ENCODE measurements at places on chromosomes 5 and 9.

- DNase-seq: no peak
These were observed 85.7 kb downstream of the PTPDC1 start for GRCh38 chr9:94169968-94170367.

- DNase-seq: no peak
These were observed 35.2 kb downstream of the MVB12B start for GRCh38 chr9:126361810-126362238.

DNA sequence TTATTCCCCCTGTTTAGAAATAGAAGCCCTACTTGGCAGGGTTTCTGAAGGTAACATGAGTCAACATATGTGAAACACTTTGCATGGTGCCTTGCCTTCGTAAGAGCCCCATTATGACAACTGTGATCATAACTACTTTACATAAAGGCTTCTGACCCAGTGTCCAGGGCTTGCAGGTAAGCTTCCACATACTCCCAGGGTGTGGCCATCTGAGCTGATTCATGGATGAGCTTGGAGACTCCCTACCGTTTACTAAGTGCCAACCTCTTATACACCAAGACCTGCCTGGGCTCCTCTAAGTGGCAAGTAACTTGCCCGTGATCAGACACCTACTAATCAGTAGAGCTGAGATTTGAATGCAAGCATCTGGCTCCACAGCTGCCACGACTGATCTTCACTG, 62.8 kb upstream of the C5orf58 start:
- no peak for DNase-seq

DNA sequence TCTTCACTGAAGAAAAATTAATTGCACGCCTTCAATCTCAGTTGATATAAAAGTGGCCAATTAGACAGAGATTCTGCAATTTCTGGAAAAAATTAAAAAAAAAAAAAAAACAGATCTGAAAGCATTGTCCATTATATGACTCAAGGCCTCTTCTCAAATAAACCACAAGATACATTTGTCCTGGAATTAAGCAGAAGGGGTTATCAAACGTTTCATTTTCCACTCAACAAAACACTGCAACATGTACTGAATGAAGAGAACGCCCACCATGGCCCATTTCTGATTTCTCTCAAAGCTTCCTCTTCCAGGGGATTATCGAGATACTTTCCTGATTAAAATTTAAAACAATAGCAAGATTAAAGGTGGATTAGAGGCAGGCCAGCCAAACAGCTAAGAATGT, 5.8 kb upstream of the PAPPA start:
- DNase-seq: no peak

GRCh38 chr5:171386861-171387344, 746 bp upstream of the NPM1 start:
- DNase-seq: no peak

GRCh38 chr5:148897842-148898241, 71.4 kb downstream of the ADRB2 start:
- no peak for DNase-seq

DNA sequence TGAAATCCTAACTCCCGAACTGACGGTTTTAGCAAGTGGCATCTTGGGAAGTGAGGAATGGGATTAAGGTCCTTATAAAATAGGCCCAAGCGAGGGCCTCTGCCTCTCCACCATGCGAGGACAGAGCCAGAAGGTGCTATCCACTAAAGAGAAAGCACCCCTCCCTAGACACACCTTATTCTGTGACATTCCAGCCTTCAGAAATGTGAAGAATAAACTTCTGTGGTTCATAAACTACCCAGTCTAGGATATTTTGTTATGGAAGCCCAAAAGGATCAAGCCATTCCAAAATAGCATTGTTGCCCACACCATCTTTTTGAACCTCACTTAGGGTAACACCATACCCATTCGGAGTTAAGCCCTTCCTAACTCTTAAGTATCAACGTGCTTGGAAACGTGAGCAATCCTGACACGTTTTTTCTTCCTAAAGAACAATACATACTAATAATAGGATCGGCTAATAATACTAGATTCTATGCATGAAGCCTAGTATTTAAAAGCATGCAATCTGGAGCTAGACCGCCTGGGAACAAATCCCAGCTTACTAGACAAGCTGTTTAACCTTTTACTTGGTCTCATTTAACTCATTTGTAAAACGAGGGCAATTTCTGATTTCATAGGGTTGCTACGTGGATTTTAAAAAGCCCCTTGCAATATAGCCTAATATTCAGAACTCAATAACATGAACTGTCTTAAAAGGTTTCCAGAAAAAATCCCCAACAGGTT, 1.1 kb upstream of the SMC2 start:
- DNase-seq: no peak

- DNase-seq: no peak
These were observed 36.2 kb downstream of the CDK7 start for GRCh38 chr5:69270840-69271239.

DNA sequence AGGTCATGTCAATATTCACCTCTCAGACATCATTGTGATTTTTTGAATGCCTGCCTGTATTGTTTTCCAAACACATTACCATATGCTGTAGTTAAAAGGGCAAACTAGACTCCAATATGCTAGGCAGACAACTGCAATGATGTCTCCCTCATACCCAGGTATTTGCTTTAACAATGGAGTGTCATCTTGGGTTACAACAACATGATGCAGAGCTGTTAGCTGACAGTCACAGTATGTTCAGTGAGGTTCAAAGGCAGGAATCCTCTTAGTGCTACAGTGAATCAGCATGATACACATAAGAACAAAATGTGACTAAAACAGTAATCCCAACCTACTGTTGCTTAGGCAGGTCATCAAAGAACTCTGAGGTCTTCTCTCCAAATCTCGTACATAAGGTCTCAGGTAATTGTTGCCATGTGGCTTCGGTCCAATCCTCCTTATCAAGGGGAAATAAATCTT, 24.0 kb downstream of the OR1J1 start:
- no peak for DNase-seq

DNA sequence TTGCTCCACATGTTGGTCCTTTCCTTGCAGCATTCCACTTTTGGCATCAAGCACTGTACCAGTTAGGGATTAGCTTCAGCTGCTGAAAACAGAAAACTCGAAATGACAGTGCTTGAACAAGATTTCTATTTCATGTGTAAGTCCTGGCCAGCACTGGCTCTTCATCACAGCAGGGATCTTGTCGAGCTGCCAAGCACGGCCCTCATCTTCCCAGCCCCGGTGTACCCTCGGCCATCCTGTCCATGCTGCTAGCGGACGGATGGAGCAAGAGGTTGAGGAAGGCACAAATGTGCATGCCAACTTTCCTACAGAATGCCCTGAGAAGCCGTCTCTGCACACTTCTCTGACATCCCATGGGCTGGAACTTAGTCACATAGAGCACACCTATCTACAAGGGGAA, 130.6 kb downstream of the TENT4A start:
- no peak for DNase-seq

DNA sequence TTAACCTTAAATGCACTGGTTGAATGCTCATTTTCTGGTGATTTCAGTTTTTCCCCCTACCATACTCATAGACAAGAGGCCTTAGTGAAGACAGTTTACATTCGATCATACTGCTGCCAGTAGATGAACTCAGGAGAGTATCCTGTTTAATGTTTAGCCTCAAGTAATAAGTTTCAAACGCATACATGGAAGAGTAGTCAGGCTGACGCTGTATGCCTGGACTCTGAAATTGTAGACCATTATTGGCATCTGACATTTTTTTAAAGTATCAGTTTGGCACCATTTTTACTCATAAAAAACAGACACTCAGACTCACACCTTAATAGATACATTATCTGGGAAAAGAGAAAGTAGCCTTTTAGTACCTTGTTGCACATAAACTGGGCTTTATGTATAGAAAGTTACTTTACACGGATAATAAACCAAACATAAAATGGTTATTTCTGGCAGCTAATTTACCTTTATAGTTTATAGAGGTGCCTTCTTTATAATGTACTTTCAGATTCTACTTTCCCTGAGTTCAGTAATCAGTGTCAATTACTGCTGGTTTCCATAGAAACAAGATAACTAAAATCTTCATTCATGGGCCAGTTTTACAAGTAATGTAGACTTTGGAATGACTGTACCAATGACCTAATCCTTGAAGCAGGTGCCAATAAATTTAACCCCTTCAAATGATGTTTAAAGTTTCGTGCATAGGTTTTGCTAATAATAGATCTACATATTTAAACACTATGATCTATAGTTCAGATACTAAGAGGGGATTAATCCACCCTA, 183.8 kb upstream of the ITGA1 start:
- no peak for DNase-seq

GRCh38 chr5:65434122-65434521, 47.6 kb downstream of the ADAMTS6 start:
- no peak for DNase-seq

DNA sequence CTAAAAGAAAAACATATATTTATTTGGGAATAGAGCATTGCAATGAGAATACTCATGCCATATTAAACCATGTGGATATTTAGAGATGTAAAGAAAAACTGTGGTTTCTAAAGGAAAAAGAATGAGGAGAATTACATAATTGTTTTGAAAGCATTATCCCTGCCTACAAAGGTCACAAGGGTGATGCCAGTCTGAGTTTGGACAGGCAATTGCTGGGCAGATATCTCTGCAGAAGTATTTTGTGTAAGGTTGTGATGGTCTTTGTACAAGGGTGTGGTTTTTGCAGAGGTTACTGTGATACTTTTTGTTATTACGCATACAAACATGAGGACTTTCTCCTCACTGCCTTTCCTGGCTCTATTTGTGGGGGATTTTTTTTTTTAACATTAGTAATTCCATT, 2022.9 kb upstream of the CDH6 start:
- DNase-seq: no peak

DNA sequence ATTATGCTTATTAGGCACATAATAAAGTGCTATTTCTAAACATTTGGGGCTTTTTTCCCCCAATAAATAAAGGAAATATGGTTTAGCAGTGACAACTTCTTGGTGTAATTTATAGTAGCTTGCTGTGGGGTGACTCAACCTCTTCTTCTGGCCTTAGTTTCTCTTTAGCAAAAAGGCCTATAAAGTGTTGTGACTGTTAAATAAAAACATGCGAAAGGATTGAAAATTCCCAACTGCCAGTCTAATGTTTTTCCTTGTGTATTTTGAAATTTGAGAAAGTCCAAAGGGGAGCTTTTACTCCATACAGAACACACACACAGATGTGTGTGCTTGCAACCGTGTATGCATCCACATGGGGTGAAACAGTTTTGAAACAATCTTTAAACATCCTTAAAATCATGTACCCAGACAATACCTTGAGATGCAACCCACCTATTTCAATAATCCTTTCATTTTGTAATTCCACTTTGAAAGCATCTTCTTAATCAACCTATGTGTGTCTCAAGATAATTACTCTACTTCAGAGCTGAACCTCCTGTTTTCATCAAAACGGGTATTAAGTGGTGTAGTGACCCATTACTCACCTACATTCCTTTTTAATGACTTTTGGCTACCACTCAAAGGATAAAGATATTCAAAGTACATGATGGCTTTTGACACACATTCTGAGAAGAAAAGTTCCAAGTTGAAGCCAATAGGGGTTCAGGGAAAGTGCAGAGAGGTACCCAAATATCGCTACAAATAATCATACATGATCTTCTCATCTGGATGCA, 123.8 kb downstream of the DROSHA start:
- DNase-seq: no peak

GRCh38 chr5:9765419-9766140, 135.4 kb upstream of the TAS2R1 start:
- no peak for DNase-seq

GRCh38 chr9:13461414-13461991, 182.0 kb upstream of the MPDZ start:
- DNase-seq: no peak

DNA sequence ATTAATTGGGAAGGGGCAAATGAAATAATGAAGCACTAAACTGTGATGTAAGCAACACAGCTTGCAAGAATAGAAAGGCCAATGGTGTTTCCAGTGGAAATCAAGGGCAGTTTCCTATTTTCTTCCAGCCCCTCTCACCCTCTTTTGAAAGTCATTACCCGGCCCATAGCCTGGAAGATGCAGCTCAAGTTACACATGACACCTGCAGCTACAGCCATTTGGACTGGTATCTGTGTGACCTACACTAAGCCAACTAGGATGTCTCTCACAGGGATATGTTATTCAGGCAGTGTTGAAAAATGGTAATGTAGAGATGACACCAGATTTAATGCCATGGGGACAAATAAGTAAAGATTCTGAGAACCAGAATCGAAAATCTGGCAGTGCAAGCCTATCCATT, 439.4 kb upstream of the ZNF462 start:
- DNase-seq: no peak

- DNase-seq: peak; percentile 46
These were observed 36.8 kb upstream of the TEX48 start for GRCh38 chr9:114718801-114719221.

Measured in activated T-cell treated with anti-CD3 and anti-CD28 coated beads for 1 hour (primary cell).